Vagina (tissue), 2 donors: ENCODE measurements at places on chromosomes 7 and 10.

DNA sequence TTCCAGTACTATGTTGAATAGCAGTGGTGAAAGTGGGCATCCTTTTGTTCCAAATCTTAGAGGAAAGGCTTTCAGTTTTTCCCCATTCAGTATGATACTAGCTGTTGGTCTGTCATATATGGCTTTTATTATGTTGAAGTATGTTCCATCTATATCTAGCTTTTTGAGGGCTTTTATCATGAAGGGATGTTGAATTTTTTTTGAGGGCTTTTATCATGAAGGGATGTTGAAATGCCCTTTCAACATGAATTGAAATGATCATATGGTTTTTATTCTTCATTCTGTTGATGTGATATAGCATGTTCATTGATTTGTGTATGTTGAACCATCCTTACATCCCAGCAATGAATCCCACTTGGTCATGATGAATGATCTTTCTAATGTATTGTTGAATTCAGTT lies 75.3 kb downstream of the KIF20B start:
- DNase-seq = no peak

- DNase-seq = no peak
Observed at GRCh38 chr7:121873289-121874194, 581 bp downstream of the PTPRZ1 start.

GRCh38 chr7:11730725-11731124 lies 101.3 kb downstream of the THSD7A start:
- DNase-seq = no peak

- no peak for DNase-seq
Observed at GRCh38 chr7:50791938-50792341, 9.2 kb upstream of the GRB10 start.

GRCh38 chr10:82736305-82736704 lies 861.3 kb downstream of the NRG3 start:
- no peak for DNase-seq

DNA sequence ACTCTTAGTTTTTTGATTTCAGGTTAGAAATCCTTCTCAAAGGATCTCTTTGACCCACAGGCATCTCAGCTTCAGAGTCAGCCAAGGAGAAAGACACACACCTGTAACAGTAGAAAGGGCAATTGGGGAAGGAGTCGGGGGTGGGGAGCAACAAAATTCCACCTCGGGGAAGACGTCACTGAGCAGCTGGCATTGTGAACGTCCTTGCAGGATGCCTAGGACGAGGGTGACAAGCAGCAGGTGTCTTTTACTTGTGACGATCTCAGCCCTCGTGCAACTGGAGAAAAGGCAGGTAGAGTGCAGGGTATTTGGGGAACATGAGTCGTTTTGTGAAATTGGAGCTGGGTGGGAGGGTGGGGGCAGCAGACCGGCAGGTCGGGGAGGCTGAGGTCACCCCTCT lies 627.0 kb downstream of the ACTR3B start:
- peak; percentile 19 for DNase-seq

- DNase-seq = no peak
Observed at GRCh38 chr10:103778358-103779139, 76.8 kb downstream of the SH3PXD2A start.
